ENCODE measurements at places on chromosomes 12 and 14.

GRCh38 chr14:95431199-95432143 lies 85.0 kb downstream of the SYNE3 start:
- no peak for DNase-seq

- DNase-seq, result no peak
Observed at GRCh38 chr12:88325816-88326189, 183.7 kb downstream of the TMTC3 start.

DNA sequence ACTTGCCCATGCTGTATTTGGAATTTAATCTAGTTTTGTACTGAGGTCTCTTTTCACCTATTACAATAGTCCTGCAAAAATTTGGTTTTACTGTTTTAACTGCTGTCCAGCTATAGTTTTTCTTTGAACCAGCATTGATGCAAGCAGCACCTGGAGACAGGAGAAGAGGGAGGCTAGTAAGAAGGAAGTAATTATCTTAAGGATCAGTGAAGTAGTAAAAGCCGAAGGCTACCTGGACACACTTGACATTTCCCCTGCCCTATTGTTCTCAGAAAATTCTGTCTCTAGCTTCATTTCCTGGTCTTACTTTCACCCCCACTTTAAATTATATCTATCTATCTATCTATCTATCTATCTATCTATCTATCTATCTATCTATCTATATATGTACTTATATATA lies 43.5 kb upstream of the LRIG3 start:
- DNase-seq, result no peak

- no peak for DNase-seq
Observed at GRCh38 chr12:129034558-129035289, 181.4 kb downstream of the GLT1D1 start.

DNA sequence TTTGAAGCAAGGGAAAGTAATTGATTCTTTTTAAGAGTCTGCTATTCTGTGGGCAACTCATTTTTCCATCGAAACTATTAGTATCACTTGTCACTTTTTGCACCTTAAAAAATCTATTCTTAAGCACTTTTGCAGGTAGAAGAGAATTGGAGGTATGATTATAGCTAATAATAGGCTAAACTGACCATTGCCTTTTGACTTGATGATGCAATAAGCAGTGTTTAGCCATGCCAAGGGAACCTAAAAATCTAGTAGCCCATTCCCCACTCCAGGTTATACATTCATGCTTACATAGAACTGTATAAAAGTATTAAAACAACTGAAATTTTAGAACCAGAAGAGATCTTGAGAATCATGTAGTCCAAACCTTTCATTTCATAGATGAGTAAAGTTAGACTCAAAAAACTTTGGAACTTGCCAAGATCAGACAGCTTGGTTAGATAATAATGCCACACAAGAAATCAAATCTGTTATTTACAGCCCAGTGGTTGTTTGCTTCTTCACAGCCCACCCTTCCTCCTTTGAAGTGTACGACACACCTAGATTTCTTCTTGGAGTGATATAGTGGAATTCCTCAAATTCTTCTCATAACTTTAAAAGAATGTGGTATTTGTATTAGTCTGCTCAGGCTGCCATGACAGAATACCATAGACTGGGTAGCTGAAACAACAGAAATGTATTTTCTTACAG lies 21.7 kb upstream of the GARIN2 start:
- no peak for DNase-seq

DNA sequence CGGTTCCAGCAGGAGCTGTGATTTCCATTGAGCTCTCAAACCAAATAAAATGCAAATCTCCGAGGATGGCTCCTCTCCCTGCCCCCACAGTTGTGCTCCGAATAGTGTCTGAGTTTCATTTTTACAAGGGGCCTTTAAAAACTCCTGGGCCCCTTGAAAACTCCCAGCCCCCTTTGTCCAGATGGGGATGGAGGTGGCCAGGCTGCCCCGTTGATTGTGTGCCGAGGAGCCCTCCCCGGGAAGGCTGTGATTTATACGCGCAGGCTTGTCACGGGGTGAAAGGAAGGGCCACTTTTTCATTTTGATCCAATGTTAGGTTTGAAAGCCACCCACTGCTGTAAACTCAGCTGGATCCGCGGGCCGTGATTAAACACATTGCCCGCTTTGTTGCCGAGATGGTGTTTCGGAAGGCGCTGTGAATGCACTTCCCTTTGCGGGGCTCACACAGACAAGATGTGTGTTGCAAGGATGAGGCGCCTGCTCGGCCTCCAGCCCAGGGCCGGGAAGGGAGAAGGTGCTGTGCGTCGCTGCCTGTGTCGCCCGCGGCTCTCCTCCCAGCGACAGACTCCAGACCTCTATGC lies 98.8 kb downstream of the TMEM132C start:
- DNase-seq, result no peak

DNA sequence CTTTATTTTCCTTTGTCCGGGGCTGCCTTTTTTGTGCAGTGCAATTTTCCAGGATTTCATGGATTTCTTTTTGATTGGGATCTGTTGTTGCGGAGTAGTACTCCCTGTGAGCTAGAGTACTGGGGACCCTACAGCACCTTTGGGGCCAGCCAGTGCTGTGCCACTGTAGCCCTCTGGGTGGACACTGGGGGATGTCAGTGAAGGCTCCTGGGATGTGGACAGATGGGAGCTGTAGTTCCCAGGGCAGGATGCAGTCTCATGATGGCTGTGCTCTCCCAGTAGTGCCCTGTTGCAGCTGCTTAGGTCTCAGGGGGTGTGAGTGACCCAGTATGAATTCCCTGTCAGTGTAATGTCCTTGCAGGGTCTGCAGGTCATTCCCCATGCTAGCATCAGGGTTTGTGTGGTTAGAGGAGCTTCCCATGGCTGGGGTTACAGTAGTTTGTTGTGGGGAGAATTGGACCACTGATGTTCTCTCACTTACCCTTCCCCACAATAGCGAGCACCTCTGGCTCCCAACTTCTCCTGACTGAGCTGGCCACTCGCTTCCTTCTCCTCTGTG lies 72.2 kb downstream of the BRMS1L start:
- no peak for DNase-seq

- no peak for DNase-seq
Observed at GRCh38 chr12:49917788-49918173, 14.1 kb upstream of the FAIM2 start.

- no peak for DNase-seq
Observed at GRCh38 chr14:82067221-82067875, 533.7 kb upstream of the SEL1L start.

DNA sequence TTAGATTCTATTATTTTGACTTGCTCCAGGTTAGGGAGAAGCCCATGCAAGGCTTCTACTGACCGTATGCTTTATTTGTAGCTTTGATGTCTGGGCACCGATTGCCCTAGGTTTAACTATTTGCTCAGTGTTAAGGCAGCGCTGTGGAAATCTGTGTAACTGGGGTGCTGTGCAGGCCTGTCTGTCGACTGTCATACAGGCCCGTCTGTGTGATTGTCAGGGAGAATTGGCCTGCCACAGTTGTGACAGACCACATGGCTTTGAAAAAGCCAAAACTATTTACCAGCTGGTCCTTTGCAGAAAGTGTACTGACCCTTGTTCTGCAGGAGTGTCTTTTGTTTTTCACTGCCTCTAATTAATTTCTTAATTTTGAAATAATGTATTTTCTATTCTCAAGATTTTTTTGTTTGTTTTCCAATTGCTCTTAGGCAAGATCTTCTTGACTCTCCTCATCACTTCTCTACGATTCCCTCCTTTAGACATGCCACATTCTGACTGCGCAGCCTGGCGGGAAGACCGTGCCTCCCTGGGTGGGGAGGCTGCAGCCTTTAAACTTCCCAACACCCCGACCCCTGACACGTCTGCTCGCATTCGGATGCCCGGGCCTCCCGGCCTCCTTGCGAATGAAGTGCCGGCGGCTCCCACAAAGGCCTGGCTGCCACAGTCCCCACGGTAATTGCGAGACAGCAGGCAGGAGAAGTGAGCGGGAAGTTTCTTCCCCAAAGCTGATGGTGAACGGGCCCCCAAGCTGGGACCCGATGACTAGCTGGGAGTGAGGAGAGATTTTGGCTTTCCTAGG lies 99.0 kb upstream of the EVL start:
- no peak for DNase-seq

DNA sequence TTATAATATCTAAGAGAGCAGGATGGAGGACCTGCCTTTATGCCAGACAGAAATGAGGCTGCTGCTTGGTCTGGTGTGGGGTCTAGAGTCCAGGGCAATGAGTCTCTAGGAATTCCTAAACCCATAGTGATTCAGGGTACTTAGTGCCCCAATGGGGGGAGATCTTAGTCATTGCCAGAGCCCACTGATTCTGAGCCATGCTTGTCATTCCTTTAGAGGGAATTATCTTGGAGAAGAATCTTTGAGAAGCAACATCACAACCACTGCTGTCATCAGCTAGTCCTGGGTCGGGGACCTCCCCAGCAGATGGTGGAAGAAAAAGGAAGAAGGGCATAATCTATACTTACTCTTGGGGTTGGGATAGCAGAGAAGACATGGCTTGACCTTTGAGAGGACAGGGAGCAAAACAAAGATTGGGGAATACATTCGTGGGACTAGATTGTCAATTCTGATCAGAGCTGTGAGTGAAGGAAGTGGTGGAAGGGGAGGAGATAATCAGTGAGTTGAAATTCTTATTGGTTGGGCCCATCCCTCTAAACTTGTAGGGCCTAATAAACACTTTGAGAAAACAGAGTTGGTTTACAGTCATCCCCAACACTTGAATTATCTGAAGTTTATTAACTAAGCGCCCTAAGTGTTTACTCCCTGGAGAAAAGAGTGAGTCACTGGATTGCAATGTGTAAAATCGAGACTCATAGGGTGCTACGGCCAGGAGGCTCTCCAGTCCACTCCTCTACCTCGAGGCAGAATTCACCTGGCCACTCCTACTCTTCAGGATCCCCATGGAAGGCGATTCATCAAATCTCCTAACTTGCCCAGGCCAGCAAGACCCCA lies 3.0 kb upstream of the KRT3 start:
- no peak for DNase-seq

DNA sequence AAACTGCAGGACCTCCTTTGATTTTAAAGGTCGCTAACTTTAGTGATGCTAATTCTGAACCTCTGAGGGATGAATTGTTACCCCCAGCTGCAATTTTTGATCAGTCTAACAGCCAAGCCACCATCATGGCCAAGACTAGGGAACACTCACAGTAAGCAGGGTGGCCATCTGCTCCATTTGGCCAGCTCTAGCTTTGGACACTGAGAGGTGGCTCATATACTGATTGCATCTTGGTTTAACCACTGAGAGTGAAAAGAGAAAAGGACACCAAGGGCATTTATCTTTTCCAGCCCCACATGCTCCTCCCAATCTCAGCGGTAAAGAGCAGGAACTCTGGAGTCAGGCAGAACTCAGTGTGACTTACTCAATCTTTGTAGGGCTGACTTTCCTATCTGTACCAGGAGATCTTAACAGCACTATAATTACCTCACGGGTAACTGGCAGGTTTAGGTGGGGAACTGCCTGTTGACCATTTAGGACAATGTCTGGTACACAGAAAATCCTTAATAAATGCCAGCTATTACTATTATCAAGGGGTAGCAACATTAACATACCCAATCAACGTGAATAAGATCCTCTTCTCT lies 6.2 kb downstream of the LPCAT3 start:
- no peak for DNase-seq

DNA sequence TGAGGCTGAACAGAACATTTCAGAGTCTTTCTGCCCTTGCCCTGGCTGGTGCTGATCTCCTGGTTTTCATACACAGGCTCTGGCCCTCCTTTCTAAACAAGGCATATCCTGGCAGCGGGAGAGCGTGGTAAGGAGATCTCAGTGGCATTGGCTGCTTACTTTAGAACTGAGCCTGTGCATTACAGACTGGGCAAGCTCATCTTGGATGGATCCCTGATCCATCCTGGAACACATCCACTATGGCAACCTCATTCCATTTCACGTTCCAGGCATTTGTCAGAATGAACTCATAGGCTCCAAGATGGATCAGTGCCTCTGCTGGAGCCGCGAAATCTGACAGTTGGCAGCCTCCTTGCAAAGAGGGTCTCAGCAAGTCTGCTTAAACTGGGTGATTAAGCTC lies 224.5 kb upstream of the PELI2 start:
- no peak for DNase-seq

- DNase-seq, result no peak
Observed at GRCh38 chr12:10027721-10028120, 2.8 kb upstream of the CLEC9A start.

DNA sequence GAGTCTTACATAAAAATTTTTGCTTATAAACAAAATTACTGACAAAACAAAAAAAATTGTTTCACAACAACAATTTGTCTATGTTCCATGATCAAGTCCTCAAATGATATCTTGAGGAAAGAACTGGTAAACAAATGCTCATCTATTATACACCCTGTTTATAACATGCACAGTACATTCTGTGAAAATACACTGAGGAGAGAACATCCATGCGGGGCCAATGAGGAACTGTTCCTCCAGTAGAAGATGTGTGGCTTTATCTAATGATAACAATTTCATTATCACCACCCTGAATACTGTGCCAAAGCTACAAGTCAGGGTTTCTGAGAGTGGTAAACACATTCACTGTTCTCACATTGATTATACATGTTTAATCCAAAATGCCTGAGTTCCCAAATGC lies 10.8 kb downstream of the MLH3 start:
- no peak for DNase-seq

DNA sequence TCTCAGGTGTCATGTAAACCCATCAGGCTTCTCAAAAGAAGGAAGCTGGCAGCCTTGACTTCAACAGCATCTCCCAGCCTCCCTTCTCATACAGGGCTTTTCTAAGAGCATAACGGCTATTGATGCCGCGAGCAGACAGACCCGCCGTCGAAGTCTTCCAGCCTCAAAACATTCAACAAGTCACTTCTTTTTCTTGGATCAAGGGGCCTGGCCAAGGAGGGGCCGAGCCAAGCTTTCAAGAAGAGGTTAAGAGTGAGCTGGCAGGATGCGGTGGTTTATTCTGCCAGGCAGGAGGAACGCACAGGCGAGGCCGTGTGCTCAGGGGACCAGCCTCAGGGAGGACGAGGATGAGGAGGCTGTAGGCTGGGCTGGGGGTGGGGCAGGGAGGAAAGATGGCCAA lies 102.9 kb upstream of the RFLNA start:
- DNase-seq, result no peak

- no peak for DNase-seq
Observed at GRCh38 chr12:102510463-102510862, 30.1 kb upstream of the IGF1 start.

DNA sequence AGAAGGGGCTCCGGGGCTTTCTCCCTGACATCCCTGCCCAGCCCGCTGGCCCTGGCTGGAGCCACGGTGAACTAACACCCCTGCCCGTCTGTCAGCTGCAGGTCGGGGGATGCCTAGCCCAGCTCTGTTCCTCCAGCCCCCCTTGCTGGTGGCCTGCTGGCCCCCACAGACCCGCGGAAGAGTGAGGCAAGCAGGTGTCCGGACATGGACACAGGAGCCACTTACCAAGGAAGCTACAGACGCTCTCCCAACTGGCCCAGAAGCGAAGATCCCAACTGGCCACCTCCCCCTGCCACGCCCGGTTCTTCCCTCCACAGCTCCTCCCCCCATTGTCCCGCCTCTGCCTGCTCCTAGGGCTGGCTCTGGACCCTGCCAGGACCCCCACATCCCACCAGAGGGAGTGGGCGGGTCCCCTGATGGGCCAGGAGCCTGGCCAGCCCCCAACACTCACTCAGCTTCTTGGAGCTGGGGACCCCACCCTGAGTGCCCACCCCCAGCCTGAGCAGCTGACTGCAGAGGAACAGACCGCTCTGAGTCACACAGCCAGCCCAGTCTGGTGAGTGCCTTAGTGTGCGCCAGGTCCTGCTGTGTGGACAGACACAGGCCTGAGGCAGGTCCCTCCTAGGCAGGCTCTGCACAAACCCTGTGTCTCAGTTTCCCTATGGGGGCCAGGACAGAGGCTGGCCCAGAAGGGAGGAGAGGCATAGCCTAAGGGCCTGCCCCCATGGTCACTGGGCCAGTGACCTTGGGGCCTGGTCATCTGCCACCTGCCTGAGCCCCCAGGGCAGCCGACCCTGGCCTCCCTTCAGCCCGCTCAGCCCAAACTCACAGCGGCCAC lies 7.7 kb downstream of the AHNAK2 start:
- DNase-seq, result no peak
